Aorta (tissue), 5 donors: ENCODE measurements at places on chromosomes 5 and 9. TPM values are rescaled to one million over a fixed set of nuclear protein-coding genes. Genes with fewer than 3 reads are reported as not detected.

GRCh38 chr9:134554373-134555093 is 87.1 kb upstream of the COL5A1 start:
- H3K27me3 ChIP-seq, result no peaks in the 10 kb centered on the region

GRCh38 chr9:38254151-38254550 is 138.4 kb upstream of the ALDH1B1 start:
- no peaks in the 10 kb centered on the region for H3K27me3 ChIP-seq
- no peak overlapping the region for H3K4me3 ChIP-seq
- no peak overlapping the region for H3K27ac ChIP-seq
- DNase-seq, result no peak
- H3K36me3 ChIP-seq, result no peaks in the 10 kb centered on the region
- H3K4me1 ChIP-seq, result no peaks in the 10 kb centered on the region

The C9orf78 gene
- 33.8 TPM for total RNA-seq

The NFIB gene
- total RNA-seq, result 278 TPM

The CCNO gene
- total RNA-seq, result 0.54 TPM

The CENPP gene
- total RNA-seq, result 11.1 TPM

- no peaks in the 10 kb centered on the region for H3K27me3 ChIP-seq
- no peak overlapping the region for H3K4me3 ChIP-seq
- no peak for DNase-seq
- H3K27ac ChIP-seq, result no peak overlapping the region
These were observed 296.8 kb downstream of the MRPS30 start for GRCh38 chr5:45105491-45105994.

DNA sequence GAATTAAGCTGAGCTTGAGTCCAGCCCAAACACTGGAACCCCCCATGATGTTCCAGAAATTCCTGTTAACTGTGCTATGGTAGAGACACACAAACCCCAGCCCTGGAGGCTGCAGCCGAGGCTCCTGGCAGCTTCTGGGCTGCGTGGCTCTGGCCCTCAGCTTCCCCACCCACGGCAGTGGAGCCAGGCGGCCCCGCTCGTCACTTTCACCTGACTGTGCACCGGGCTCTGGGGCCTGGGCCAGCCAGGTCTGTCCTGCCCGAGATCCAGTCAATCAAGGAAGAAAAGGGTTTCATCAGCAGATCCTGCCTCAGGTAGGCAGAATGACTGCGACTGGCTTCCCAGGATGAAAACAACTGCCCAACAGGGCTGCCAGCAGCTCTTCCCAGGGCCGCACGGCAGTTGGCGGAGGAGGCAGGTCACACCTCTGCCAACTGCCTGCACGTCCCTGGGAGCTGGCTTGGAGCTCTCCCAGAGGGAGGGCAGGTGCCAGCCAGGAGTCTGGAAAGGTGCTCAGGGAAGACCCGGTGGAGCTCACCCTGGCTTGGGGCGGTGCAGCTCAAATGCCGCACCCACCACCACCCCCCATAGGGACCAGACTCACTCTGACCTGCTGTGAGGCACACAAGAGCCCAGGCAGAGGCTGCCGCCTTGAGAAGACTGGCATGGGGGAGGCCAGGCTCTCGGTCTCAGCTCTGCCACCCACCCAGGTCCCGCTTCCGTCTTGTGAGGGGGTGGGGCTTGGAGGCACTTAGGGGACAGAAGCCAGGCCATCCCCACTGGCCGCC is 20.7 kb downstream of the BRD3 start:
- no peak for DNase-seq
- H3K27ac ChIP-seq, result no peak overlapping the region
- H3K4me1 ChIP-seq, result no peaks in the 10 kb centered on the region
- H3K4me3 ChIP-seq, result no peak overlapping the region
- H3K36me3 ChIP-seq, result no peaks in the 10 kb centered on the region

DNA sequence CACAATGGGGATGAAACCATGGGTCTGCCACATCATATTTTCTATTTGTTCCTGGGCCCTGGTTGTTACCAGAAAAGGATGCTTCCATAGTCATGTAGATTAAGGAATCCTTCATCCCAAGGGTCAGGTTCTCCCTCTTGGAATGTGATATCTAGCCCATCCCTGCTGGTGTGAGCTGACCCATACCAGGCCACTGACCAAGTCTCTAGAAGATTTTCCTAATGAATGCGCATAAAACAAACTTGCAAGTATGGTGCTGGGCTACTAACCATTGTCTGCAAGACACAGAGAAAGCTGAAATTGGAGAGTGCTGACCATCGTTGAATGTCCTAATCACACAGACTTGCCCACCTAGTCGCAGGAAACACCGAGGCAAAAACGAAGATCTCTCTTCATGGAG is 972.6 kb downstream of the EFNA5 start:
- no peak overlapping the region for H3K4me3 ChIP-seq
- DNase-seq, result no peak
- H3K36me3 ChIP-seq, result no peaks in the 10 kb centered on the region
- no peaks in the 10 kb centered on the region for H3K27me3 ChIP-seq

GRCh38 chr9:81848472-81848871 is 79.8 kb upstream of the SPATA31D4 start:
- no peak overlapping the region for H3K27ac ChIP-seq
- no peak overlapping the region for H3K4me3 ChIP-seq
- DNase-seq, result no peak
- no peaks in the 10 kb centered on the region for H3K36me3 ChIP-seq
- H3K27me3 ChIP-seq, result no peaks in the 10 kb centered on the region
- no peaks in the 10 kb centered on the region for H3K4me1 ChIP-seq

DNA sequence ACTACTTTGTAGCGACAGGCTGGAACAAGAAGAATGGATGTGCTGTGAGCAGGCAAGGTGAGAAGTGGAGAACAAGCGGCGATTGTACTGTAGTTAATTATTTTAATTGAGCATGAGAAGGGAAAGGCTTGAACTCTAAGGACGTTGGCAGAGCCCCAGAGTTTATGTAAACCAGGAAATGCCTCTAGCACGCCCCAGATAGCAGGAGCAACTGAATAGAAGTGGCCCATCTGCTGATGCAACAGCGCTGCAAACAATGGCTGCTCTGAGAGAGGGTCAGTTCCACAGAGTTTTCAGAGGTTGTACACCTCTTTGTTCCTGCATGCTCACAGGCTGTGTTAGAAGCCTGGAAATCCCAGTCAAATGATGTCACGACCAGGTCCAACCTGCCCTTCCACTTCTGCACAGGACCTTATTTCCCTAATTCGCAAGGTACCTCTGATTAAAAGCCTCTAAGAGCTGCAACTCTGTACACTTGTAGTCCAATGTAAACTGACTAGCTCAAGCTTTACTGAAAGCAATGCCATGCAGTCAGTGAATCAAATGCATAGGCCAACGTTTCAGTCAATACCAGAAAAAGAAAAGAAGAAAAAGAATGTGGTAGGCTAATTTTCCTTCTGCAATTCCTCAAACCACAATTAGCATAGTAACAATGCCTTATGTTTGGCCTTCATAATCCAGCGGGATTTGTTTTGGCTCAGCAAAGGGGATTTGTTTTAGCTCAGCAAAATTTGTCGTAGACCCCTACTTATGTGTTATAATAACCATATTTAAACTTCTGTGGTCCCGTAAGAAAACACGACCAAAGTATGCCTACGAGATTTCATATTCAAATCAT is 119.6 kb upstream of the RETREG1 start:
- H3K27me3 ChIP-seq, result no peaks in the 10 kb centered on the region
- DNase-seq, result no peak
- H3K27ac ChIP-seq, result no peak overlapping the region
- no peaks in the 10 kb centered on the region for H3K4me1 ChIP-seq
- no peaks in the 10 kb centered on the region for H3K36me3 ChIP-seq

GRCh38 chr5:81516091-81516490 is 122.2 kb upstream of the ACOT12 start:
- H3K4me1 ChIP-seq, result no peaks in the 10 kb centered on the region
- no peaks in the 10 kb centered on the region for H3K27me3 ChIP-seq
- no peak overlapping the region for H3K27ac ChIP-seq
- no peaks in the 10 kb centered on the region for H3K36me3 ChIP-seq
- DNase-seq, result no peak
